ENCODE measurements at places on chromosomes 1 and 21.
A peak's percentile ranks its signal among the peaks of the same experiment; 100 is the strongest.

DNA sequence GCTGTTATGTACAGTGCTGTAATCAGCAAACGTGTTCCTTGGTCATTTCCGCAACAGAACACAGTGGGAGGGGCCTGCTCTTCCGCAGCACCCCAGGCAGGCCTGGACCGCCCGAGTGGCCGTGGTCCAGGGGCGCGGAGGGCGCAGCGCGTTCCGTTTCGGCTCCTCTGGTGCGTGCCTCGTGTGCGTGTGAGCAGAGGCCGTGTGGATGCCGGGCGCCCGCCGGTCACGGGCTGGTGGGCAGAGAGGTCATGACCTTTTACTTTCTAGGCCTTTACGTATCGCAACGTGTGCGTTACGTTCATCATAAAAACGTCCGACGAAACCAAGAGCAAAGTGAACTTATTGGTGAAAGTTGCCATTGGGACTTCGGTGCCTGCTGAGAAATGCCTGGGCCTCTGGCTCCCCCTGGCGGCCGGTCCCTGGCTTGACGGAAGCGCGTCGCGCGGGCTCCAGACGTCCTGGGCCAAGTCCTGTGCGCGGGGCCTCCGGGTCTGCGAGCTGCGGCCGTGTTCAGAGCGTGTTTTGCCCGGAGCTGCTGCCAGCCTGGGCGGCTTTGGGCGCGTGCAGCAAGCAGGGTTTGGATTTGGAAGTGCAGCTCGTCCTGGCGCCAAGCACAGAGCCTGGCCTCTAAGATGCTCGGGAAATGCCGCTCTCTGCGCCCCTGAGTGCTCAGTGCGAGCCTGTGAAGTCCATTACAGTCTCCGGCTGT, 34.4 kb downstream of the COL18A1 start:
- DNase-seq, result peak; percentile 57

DNA sequence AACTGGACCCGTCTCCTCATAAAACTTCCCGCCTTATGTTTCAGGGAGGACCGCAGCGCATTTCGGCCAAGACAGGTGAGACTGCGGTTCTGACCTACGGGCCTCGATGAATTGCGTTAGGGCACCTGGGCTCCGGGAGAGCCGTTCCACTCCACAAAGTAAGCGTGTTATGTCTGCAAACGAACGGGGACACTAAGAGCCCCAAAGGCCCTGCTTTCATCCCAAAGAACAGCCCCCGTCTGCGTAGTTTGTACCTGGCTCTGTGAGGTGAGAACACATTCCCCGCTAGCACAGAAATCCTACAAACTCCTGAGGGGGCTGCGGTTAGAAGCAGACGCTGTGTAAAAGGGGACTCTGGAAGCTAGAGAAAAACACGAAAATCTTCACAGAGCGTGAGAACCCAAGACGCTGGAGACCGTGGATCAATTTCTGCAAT, 41.6 kb upstream of the PPIAL4F start:
- DNase-seq, result peak; percentile 44

GRCh38 chr1:176717066-176717750, 254.2 kb downstream of the PAPPA2 start:
- peak; percentile 98 for DNase-seq

GRCh38 chr1:184034761-184035379, 2.7 kb downstream of the COLGALT2 start:
- DNase-seq, result no peak

DNA sequence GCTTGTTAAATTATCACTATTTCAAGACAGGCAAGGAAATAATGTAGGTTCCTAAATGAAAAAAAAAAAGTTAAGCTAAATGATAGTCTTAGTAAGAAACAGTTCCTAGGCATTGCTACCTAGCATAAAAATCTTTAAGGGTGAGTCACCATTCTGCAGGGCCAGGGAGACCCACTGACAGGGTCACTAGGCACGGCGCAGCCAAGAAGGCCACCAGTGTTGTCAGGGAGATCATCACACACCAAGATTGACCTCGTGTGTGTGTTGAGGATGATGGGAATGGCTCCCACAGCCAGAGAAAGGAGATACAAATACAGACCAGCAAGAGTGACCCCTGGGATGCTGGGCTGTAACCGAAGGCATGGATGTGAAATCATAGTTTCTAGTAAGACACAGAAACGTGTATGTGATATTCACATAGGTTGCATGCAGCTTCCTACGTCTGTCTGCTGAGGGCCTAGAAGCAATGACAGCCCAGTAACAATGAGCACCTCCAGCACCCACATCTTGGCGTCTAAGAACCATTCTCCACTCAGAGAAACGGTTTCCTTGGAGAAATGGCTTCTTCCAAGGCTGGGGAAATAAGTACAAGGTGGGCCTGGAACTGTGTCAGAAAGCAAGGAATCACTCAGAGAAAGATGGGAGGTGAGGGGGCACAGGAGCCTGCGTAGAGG, 29.1 kb downstream of the RIPK4 start:
- DNase-seq, result no peak
